Left renal pelvis (tissue), 4 donors: ENCODE measurements at places on chromosomes 1 and 21. TPM values are rescaled to one million over a fixed set of nuclear protein-coding genes. Genes with fewer than 3 reads are reported as not detected.
A peak's percentile ranks its signal among the peaks of the same experiment; 100 is the strongest.

GRCh38 chr1:81804312-81804711 is 3.6 kb downstream of the ADGRL2 start:
- DNase-seq, result no peak

- peak; percentile 83 for DNase-seq
Observed at GRCh38 chr1:153626904-153627714, at the start of gene S100A13. Gene S100A13, minus strand, starts transcription at chr1:153627505. Its CDS starts 1,033 bp downstream, at chr1:153626472.

- no peak for DNase-seq
Observed at GRCh38 chr1:7478809-7479499, 292.1 kb upstream of the VAMP3 start.

DNA sequence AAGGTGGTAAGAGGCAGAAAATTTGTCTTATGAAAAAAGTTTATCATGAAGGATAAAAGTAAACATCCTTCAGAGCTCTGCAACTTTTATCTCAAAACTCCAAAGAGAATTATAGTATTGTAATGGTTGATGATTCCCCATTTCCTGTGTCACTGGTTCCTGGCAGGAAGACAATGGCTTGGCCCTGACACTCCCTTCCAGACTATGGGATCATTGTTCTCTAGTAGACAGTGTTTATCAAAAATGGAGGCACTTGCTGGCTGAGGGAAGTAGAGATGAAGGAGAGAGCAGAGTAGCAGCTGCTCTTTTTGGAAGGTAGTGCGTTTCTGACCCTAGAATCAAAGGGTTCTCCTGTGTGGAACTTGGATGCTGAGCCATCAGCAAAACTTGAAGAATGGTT is 145.9 kb upstream of the ATP1B1 start:
- no peak for DNase-seq

GRCh38 chr1:159970932-159971342 is 16.9 kb upstream of the SLAMF9 start:
- no peak for DNase-seq

DNA sequence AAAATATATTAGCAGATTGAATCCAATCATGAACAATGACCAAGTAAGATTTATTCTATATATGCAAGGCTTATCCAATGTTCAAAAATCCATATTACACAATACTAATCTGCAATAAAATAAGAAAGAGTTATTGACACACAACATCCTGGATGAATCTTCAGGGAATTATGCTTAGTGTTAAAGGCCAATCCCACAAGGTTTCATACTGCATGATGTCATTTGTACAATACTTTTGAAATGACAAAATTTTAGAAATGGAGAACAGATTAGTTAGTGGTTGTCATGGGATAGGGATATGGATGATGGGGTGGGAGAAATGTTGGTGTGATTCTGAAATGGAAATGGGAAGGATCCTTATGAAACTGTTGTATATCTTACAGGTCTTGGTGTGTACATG is 425.7 kb downstream of the SIPA1L2 start:
- DNase-seq, result no peak

DNA sequence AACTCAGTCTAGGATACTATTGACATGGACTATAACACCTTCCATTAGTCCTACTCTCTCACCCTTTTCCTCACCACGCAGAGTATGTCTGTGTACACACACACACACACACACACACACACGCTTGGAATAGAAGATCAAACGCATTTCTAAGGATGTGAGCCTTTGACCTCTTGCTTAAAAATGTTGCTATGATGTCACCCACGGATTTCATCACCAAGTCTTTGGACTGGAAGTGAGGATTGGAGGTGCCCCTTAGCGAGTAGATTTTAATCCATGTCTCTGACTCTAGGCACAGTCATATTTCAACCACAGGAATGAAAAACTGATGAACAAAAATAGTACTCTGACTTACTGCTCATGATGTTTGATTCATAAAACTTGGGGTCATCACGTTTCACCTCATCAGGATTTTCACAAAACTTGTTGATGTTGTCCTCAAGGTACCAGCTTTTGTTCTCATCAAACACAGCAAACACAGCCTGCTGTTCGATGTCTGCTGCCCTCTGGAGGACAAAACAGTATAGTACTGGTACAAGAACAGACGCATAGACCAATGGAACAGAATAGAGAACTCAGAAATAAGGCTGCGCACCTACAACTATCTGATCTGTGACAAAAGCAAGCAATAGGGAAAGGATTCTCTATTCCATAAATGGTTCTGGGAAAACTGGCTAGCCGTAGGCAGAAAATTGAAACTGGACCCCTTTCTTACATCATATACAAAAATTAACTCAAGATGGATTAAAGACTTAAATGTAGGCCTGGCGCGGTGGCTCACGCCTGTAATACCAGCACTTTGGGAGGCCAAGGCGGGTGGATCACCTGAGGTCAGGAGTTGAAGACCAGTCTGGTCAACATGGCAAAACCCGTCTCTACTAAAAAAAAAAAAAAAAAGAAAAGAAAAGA is 39.9 kb downstream of the F5 start:
- DNase-seq, result no peak

DNA sequence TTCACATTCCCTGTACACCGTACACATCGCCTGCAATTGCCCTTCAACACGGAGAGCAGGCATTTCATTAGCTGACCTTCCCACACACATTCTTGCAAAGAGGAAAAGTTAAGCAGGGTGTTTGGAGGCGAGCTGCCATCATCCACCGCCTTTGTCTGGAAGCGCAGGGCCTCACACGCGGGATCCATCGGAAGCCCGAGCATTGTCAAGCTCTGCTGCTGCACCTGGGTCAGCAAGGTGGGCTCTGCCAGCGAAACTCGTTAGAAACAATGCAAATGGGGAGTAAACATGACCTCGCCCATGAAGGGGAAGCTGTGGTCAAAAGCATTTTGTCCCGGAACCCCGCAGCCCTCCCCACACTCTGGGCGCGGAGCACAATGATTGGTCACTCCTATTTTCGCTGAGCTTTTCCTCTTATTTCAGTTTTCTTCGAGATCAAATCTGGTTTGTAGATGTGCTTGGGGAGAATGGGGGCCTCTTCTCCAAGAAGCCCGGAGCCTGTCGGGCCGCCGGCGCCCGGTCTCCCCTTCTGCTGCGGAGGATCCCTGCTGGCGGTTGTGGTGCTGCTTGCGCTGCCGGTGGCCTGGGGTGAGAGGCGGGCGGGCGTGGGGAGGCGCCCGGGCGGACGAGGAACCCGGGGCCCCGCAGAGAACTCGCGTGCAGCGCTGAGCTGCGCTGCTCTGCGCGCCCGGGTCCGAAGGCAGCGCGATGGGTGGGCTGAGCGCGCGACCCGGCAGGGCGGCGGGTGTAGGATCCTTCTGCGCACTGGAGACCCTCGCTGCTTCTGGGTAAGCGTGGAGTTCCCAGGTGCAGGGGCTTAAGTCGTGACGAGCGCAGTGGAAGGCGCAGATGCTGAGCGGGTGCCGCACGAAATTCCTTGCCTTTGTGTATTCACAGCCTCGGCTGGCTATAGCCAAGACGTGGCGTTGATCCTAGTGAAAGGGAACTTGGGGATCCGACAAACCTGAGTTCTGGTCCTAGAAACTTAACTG is at the start of gene CR1:
TSS of gene CR1 (plus strand) at position 357 of the 992 bp plus-strand sequence. CDS start at position 468, 111 bp downstream.
- DNase-seq, result no peak

GRCh38 chr1:214923278-214923915 is 159.1 kb upstream of the KCNK2 start:
- DNase-seq, result peak; percentile 14

- DNase-seq, result no peak
Observed at GRCh38 chr1:201282931-201283829, at the start of gene PKP1. Gene PKP1, plus strand, starts transcription at chr1:201283506. Its CDS starts 197 bp downstream, at chr1:201283703.

DNA sequence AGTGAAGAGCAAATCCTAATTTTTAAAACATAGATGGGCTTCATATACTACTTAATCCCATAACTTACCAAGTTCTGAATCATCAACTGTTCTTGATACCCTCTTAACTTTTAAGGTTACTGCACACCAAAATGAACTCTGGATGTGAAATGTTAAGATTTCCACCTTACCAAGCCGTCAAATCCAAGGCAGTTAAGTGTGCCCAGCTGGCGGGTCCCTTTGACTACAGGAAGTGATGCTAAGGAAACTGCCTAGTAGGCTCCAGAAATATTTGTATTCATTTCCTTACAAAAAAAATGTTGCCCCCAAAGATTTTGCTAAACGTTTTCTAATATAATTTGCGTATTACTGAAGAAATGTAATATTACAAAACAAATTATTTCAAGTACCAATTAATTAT is 10.7 kb downstream of the NRIP1 start:
- no peak for DNase-seq

DNA sequence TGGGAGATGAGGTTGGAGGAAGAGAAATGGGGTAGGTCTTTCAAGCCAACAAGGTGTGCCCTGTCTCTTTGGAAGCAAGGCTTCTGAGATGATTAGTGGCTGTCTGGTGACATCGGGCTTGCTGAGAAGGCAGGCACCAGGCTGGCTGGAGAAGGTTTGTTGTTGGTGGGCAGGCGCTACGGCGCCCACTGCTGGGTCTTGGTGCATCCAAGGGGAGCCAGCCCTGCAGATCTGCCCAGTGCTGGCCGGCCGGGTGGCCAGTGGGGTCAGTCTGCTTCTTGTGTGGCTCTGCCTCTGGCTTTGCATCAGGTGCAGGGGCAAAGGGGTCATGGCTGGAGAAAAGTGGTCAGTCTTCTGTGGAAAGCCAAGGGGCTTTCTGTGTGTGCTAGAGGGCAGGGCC is 126.2 kb downstream of the TLR5 start:
- DNase-seq, result no peak

GRCh38 chr1:206036663-206037455 is 13.2 kb upstream of the CTSE start:
- no peak for DNase-seq

- no peak for DNase-seq
Observed at GRCh38 chr1:157140063-157140588, 1.9 kb upstream of the ETV3 start.

- DNase-seq, result no peak
Observed at GRCh38 chr1:26786437-26787380, 1.0 kb upstream of the PIGV start.

DNA sequence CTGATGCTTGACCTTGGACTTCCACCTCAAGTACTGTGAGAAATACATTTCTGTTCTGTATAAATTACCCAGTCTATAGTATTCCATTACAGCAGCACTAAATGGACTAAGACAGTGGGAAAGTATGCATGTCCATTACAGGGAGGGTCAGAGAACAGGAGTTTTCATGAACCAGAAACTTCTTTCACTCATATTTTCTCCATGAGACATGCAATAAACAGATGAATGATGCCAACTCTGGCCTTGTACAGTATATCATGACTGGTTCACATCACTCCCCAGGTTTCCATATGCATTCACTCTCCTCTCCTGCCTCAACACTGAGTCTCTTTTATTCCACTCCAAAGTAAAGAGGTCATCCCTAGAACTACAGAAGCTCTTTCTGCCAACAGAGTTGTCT is 4.5 kb upstream of the IFI16 start:
- DNase-seq, result no peak

DNA sequence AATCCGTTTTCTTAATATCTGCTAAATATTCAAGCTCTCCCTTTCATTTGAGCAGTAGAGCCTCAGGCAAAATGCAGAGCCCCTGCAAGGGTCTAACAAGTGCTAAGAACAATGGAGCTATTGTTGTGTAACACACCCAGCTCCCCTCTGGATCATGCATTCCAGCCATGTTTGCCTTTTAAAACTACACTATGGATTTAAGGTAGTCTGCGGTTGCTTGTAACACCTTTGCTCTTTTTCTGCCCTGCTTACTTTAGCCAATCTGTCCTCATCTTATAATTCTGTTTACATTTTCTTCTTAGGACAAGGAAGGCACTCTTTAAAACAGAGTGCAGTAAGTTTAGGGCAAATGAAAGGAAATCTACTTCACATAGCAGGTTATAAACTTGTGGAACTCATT is 60.0 kb upstream of the C1orf105 start:
- no peak for DNase-seq

GRCh38 chr1:227728059-227728891 is 6.8 kb downstream of the JMJD4 start:
- peak; percentile 58 for DNase-seq

DNA sequence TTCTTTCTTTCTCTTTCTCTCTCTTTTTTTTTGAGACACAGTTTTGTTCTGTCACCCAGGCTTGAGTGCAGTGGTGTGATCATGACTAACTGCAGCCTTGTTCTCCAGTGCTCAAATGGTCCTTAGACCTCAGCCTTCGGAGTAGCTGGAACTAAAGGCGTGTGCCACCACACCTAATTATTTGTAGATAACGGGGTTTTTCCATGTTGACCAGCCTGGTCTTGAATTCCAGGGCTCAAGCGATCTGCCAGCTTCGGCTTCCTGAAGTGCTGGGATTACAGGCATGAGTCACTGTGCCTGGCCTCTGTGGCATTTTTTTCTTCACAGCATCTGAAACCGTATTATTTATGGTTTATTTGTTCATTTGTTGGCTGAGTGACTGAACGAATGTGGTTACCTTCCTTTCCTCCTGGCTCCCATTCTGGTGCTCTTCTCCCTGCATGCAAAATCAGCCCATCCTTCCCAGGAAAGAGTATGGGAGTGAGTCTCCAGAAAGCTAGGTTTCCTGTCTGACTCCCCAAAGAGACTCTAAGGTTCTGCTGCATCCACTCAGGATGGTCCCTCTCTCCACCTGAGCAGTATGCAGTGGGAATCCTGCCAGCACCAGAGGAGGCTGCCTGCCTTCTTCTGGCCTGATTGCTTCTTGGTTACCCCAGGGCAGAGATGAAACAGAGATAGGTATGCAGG is 155.0 kb upstream of the BEND5 start:
- no peak for DNase-seq

DNA sequence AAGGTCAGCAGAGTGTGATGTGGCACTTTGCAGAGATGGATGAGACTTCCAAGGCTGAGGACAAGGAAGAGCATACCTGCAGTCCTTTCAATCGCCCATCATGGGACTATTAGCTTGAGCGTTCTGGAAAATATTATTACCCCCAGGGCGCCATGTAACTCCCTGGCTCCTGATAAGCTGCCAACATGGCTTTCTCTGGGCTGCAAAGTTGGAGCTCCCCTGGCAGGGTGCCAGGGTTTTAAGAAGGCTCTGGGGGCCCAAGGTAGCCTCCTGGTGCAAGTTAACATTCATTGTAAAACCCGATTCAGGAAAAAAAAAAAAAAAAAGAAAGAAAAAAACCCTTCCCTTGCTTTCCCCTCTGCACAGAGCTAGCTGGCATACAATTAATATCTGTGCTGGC is 196.7 kb downstream of the PBX1 start:
- no peak for DNase-seq

- no peak for DNase-seq
Observed at GRCh38 chr1:115182012-115182715, 92.9 kb upstream of the TSPAN2 start.

GRCh38 chr1:27605796-27606707 is 2.1 kb upstream of the AHDC1 start:
- no peak for DNase-seq

DNA sequence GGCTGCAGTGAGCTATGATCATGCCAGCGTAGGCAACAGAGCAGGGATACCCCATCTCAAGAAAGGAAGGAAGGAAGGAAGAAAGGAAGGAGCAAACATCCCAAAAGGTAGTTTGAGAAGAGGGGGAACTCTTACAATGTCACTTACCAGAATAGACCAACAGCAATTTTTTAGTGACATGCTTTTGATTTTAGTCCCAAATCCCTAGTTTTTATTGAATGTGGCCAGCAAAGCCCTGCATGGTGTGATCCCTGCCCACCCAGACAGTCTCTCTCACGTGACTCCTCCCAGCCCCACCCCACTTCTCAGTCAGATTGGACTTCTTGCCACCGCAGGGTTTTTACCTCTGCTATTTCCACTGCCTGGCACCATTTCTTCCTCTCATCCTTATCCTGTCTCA is 39.8 kb upstream of the HNRNPU start:
- DNase-seq, result no peak

Gene PPIAL4G
- 0.09 TPM for polyA plus RNA-seq

Gene NR1I3
- polyA plus RNA-seq, result 1.9 TPM

Gene MPZ
- polyA plus RNA-seq, result 4.5 TPM

Gene SLAMF8
- 1.1 TPM for polyA plus RNA-seq

Gene TMEM82
- polyA plus RNA-seq, result not detected

Gene CEP104
- polyA plus RNA-seq, result 30.2 TPM

Gene SPOCD1
- polyA plus RNA-seq, result 0.37 TPM

Gene CD1E
- not detected for polyA plus RNA-seq

Gene CFAP74
- polyA plus RNA-seq, result 1.3 TPM
